ENCODE measurements at places on chromosomes 1 and 21.
A peak's percentile ranks its signal among the peaks of the same experiment; 100 is the strongest.

DNA sequence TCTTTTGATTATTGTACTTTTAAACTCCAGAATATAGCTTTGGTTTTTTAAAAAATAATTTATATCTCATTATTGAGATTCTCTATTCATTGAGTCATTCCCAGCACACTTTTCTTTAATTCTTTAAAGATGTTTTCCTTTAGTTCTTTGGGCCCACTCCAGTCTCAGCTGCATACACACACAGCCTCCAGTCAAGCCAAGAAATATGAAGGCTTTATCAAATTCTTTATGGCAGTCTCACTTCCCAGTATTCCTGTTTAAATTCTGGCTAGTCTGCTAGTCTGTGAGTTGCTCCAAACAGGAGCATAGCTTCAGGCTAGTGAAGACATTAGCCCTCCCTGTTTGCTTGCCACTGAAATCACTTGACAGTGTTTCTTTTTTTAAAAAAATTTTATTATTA lies 61.2 kb downstream of the CRP start:
- no peak for DNase-seq

DNA sequence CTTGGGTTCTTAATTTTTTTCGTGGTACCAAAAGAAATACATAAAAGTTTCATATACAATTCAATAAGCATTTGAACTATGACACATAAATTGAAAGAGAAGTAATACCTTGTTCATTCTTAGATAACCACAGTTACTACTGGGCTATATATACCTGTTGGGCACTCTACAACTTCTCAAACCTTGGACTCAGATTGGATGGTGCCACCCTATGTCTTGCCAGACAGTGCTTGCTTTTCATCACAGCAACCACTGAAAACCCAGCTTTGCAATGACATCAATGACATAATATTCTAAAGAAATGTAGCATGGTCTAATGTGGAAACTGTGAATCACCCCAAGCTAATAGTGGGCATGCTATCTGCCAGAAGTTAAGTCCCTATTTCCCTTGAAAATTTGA lies 62.8 kb upstream of the DPH5 start:
- DNase-seq: no peak

GRCh38 chr1:208219659-208220282 lies 24.4 kb downstream of the PLXNA2 start:
- DNase-seq: no peak

GRCh38 chr1:208088319-208088718 lies 155.9 kb downstream of the PLXNA2 start:
- no peak for DNase-seq

DNA sequence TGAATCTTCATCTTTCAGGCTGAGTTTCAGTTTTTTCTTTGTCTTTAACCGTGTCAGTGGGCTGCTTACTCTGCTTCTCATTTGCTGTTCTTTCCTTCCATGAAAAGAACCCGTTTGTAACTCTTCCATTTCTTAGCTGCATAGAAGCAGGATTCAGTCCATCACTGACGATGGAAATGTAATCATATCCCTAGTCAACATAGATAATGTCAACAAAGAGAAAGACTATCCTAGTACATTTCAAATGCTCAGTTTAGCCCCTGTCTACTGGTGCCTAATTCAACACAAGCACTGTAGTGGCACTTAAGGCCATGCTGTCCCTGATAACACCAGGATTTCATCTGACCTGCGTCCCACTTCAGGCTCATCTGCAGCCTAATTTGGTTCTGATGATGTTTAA lies 376 bp downstream of the GBP1 start:
- no peak for DNase-seq

- peak; percentile 84 for DNase-seq
Measured at GRCh38 chr1:155167166-155168104, 5.7 kb downstream of the KRTCAP2 start.

DNA sequence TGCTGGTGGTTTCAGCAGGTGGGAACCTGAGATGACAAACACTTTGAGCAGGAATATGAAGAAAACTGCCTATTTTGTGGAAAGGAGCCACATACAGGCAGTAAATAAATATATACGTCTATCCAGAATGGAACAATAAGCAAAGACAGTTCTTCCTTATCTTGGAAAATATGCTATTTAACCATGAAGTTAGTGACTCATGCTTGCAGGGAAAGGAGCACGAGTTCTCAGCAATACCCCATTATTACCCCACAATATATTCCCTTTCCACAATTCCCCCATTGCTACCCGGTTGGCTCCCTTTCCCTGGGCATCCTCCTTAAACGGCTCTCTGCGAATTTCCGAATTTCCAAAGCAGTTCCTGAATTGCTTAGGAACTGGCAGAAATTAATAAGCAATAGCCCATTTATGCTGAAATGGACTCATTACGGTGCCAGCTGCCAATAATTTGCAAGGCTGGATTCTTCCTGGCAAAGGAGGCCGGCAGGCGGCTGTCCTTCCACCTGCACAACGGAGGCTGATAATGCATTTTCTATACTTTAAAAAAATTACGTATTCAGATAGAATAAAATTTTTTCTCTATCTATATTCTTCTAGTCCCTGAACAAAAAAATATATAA lies 65.4 kb downstream of the TIAM1 start:
- no peak for DNase-seq

DNA sequence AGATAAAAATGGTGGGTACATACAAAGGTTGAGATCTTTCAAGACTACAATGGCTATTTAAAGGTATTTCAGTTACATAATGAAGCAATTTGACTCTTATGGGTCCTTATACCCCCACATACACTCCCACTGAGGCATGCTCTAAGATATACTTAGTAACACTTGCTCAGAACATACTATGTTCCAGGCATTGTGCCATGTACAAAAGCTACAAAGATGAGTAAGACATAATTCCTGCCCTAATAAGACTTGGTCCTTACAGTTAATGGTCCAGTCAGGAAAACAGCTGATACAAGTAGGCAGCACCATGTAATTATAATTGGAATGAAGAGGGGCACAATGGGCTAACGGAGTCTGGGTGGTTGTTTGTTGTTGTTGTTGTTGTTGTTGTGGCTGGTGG lies 166.7 kb upstream of the BEND5 start:
- no peak for DNase-seq

GRCh38 chr21:42513151-42513984 lies at the start of gene SLC37A1:
TSS of gene SLC37A1 (plus strand) at chr21:42513852. CDS start at chr21:42518455, 4,603 bp downstream.
- DNase-seq: no peak

DNA sequence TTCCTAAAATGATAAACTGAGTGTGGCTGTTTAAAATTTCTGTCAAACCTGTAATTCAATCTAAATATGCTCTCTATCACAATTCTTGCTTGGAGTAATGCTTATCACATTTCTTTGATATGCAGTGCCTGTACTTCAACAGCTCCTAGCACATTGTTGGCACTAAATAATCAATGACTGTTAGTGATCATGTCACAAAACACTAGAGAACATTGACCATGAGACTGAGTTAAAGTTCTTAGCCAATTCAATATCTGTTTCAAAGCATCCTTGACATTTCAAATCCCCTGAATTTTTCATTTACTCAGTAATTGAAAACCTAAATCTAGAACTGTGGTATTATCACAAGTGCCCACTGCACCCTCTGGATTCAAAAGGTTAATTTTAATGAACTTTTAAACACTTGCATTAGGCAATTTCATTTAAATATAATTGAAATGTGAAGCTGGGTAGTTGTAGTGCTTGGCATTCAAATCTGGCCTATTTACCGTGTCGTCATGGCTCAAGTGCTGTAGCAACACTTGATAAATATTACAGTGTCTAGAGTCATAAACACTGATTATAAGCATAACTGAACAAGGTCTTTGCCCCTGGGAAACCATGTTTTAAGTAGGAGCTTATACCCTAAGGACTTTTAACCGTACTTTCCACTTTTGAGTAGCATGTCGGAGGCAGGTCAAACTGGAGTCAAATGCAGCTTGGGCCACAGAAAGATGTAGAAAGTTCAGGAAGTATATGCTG lies 143.6 kb downstream of the LRRC7 start:
- DNase-seq: no peak

DNA sequence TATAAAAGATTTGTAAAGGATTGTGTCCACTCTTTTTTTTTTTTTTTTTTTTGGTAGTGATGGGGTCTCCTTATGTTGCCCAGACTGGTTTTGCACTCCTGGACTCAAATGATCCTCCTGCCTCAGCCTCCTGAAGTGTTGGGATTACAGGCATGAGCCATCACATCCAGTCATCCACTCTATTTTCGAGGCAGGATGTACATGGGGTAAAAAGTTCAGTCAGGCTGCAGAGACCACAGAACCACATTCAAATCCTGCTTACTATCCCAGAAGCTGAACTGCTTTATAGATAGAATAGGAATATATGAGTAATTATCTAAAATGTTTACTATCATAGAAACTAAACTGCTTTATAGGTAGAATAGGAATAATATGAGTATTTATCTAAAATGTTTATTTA lies 26.0 kb upstream of the KCNK2 start:
- no peak for DNase-seq

DNA sequence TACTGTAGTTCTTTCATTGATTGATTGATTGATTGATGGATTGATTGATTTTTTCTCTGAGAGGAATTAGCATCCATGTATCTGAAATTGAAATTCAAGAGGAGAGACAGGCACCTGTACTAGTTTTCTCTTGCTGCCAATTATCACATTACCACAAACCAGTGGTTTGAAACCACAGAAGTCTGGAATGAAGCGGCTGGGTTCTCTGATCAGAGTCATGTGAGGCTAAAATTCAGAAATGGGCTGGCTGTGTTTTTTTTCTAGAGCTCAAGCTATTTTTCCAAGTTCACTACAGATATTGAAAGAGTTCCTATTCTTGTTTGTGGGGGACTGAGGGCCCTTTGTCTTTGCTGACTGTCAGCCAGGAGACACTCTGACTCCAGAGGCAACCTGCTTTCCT lies 10.0 kb downstream of the NBPF3 start:
- DNase-seq: no peak

GRCh38 chr1:89887270-89887669 lies 66.4 kb downstream of the LRRC8D start:
- DNase-seq: no peak

GRCh38 chr21:42830456-42831455 lies 48.6 kb downstream of the WDR4 start:
- no peak for DNase-seq

DNA sequence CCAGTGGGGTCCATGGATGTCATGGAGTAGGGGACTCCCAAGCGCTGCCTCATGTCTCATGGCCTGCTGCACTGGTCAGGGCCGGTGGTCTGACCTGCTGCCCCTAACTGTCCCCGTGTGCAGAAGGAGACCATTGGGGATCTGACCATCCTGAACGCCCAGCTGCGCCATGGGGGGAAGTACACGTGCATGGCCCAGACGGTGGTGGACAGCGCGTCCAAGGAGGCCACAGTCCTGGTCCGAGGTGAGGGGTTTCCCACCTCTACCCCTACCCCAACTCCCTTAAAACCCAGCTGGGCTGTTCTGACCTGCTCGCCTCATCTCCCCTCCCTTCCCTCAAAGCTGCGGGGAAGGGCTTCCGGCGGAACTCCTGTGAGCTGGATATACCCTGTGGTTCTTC lies 18.6 kb downstream of the TMEM81 start:
- no peak for DNase-seq

DNA sequence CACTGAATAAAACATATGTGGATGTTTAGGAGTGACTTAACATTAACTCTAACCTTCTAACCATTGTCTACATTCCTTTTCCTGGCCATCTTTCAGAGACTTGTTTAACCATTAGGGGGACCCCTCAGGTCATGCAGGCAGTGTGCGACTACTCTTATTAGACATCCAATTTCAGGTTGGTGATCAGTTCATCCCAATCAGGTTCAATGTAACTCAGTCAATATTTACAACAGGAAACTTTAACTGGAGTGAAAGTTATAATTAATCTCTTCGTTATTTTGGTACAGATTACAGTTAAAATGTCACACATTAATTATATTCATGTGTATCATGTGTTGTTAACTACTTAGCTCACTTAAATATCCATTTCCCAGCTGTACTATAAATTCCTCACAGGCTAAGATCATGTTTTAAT lies 68.8 kb upstream of the RGS1 start:
- DNase-seq: no peak

DNA sequence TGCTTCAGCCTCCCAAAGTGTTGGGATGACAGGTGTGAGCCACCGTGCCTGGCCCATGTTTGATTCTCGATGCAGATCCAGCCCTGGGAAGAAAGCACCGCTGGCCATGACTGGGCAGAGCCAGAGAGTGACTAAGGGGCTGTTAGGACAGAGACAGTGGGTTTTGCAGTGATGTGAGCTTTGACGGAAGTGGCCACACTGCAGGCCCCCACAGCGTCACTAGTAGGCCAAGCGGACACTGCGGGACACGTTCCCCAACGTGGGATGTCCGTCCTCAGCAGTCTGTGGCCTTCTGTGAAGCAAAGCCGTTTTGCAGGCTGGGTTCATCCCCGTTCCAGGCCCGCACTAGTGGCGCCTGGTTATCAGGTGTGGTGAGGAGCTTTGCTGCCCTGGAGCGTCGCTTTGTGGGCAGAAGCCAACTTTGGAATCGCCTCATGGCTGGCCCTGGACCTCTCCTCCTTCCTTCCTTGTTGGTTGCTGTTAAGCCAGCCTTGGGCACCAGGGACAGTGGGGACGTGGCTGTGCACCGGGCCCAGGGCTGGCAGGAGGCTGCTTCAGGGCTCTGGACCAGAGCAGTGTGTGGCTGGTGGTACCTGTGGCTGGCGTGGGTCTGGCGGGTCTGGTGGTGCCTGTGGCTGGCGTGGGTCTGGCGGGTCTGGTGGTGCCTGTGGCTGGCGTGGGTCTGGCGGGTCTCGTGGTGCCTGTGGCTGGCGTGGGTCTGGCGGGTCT lies 41.2 kb downstream of the SKI start:
- DNase-seq: no peak

DNA sequence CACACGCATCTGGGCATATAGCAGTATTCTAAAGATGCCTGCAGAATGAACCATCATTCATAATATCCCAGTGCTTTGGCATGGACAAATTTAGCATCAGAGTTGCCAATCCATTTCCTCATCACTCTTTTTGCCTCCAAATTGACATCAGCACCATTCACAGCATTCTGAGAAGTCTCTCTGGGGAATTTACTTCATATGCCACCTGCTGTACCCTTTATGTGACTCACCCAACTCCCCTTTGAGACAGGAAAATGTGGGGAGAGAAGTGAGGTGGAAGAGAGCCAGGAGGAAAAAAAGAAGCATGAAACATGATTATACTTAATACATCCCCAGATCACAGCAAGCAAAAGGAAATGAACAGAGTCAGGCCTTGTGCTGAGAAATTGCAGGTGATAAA lies 37.4 kb downstream of the RAB3B start:
- DNase-seq: no peak

GRCh38 chr1:234486858-234487840 lies 8.2 kb upstream of the TARBP1 start:
- DNase-seq: no peak
